ENCODE measurements at places on chromosomes 2 and 18.

DNA sequence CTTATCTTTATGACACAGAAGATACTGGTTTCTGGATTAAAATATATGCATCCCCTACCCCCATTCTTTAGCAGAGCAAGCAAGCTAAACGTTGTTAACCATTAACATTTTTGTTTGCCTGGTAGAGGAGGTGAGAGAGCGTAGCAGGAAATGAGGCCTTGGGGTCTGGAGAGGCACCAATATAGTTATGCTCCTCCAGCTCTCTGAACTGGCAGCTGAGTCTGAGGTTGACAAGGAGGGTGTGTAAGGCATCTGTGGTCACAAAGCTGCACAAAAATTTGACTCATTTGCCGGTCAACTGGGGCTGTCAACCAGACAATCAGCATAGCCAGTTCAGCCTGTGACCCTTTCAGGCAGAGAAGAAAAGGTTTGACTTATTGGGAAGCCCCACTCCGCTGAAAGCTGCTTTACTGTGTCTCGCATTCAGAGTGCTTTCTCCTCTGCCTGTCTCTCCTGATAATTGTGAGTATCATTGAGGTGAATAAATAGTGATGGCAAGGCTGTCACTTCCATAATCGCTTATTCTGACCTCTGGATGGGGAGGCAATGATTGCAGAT lies 647.5 kb upstream of the SETBP1 start:
- DNase-seq: no peak

GRCh38 chr2:134408791-134409190 lies 154.9 kb downstream of the MGAT5 start:
- DNase-seq: no peak

- DNase-seq: no peak
Measured at GRCh38 chr2:105929516-105929915, 184.8 kb downstream of the NCK2 start.

DNA sequence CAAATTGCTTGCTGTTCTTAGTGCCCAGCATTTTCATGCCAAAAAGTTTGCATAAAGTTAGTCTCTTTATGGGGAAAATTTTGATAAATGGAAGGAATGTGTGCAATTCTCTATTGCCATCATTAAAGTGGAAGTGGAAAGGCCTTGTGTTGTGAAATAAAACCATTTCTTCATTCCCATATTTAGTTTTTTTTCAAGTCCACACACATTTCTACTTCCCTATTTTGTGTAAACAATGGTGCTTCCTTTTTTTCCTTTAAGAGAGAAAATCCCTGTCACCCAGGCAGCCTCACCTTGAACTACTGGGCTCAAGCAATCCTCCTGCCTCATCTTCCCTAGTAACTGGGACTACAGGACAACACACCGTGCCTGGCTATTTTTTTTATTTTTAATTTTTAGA lies 42.3 kb upstream of the NCOA1 start:
- DNase-seq: no peak

Measured in natural killer cell treated with Interleukin-12 subunit alpha and Interleukin-12 subunit beta and Interleukin-15 and Interleukin-18, amount 100 ng/mL, for 72 hours (primary cell).